GM23338 (cell line): ENCODE measurements at places on chromosomes 2 and 18.

- no peak for DNase-seq
Observed at GRCh38 chr18:59068276-59069071, 71.2 kb upstream of the SEC11C start.

GRCh38 chr2:134348239-134348638, 94.4 kb downstream of the MGAT5 start:
- no peak for DNase-seq

GRCh38 chr2:60226943-60227342, 326.5 kb downstream of the BCL11A start:
- DNase-seq = no peak

DNA sequence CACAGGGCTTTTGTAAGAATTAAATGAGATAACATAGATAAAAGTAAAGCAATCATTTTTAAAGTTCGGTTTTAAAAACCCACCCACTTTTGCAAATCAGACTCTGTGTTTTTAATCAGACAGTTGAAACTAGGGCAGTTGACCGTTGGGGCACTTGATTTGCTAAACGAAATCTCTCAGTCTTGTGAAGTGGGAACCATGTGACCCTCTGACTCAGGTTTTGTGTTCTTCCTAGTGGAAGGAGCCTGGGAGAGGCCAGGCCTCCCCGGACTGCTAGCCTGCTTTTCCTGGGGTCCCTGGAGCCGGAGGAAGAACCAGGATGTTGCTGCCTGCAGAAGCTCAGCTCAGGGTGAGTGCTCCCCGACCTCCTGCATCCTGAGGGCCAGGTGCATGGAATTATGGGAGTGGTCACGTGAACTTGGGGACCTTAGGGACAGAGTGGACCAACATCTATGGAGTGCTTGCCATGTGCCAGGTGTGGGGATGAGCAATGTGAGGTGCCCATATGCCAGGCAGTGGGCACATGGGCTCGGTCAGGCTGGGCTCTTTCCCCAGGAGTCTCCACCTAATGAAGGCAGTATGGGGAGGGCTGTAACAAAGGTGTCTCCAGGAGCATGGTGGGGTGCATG, 3.9 kb downstream of the C2orf72 start:
- DNase-seq = no peak

GRCh38 chr2:175175896-175176295, 5.6 kb downstream of the ATP5MC3 start:
- DNase-seq = no peak

DNA sequence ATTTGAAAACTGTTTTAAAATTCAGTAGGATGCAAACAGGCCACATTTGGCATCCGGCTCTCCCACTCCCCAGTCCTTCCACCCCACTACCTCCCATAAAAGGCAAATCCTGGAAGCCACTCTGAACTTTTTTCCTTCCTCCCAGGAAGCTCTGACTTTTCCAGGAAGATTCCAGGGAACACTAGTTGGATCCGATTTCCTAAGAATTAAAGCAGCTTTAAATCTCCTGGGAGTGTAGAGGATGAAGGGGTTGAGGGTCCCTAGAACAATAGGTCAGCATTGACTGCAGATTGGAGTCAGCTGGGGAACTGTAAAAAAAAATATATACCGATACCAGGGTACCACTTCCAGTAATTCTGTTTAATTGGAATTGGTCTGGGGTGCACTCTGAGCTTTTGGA, 76.9 kb downstream of the CRIM1 start:
- DNase-seq = no peak

- DNase-seq = no peak
Observed at GRCh38 chr2:26177122-26177521, 4.2 kb downstream of the GAREM2 start.

GRCh38 chr2:74779587-74780135, 54.3 kb upstream of the HK2 start:
- no peak for DNase-seq

- no peak for DNase-seq
Observed at GRCh38 chr2:239943991-239944631, 81.0 kb downstream of the NDUFA10 start.

- no peak for DNase-seq
Observed at GRCh38 chr2:100178864-100179263, 36.5 kb upstream of the AFF3 start.

GRCh38 chr2:36633470-36634092, 35.6 kb upstream of the FEZ2 start:
- DNase-seq = no peak

DNA sequence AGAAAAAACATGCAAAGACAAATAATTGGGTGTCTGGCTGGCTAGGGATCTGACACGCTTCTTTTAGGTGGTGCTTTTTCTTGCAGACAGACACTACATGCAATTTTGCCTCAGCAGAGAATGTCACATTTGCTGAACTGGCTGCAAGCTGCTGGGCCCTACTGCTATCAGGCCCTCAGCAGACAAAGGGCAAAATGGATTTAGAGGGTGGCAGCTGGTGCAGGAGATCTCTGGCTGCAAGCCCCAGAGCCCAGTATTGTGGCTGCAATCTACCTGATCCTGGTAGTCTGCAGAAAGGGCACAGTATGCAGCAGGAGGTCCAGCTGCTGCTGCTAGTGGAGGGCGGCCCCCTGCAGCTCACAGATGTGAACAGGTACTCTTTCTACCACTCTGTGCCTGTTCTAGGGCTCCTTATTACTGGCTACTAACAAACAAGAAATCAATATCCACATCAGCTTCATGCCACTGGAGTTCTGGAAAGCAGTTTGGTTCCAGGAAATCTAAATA, 796.7 kb upstream of the CELF4 start:
- peak; percentile 9 for DNase-seq

GRCh38 chr2:88181511-88181910, 11.4 kb downstream of the THNSL2 start:
- no peak for DNase-seq

DNA sequence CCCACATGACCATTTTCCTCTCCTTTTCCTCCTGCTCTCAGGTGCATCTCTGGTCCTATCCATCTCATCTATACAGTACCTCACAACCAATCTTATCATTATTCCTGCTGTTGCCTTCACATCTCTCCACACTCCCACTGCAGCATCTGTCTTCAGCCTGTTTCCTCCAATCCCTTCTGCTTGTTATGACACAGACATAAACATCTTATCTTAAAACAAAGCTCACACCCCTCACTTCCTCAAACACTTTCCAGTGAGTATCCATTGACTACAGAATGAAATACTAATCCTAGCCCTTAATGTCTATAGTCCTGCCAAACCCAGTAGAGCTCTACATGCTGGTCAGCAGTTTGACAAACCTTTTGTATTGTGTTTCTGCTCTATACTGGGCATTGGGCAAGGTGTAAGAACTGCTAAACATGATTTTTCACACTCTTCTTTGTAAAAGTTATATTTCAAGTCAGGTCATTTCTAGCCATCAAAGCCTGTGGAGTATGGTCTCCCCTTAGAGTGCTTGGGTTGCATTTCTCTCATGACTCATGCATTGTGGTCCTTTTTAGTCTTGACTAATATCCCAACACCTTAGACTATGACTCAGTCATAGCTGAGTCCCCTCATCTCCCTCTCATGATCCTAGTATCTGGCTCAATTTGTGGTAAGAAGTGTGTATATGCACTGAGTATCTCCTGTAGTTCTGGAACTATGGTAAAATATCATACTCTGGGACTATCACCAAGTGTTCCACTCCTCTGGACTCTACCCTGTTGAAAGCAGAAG, 187.0 kb downstream of the CYRIA start:
- no peak for DNase-seq

GRCh38 chr2:64192664-64193105, 48.5 kb upstream of the PELI1 start:
- no peak for DNase-seq

DNA sequence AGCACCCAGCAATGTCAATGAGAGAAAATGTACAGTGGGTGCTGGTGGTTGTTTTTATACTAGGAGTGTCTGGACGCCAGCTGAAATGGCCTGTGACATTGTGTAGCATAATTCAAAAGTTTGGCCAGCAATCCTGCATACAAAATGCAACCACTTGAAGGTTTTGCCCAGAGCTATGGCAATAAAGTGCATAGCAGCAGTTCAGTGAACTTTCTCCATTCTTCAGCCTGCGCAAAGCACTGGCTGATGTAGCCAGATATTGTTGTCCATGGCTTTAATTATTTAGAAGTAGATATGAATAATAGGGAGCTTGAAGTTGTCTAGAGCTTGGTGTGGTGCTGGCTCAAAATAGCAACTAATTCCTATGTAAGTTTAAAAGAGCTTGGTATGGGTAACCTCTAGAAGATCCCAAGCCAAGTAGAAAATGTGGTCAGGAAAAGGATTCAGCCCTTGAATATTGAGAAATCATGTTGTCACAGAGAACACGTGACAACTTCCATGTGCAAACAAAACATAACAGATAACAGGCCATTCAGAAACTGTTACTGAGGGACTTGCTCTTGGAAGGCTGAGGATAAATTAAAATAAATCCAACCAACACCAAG, 33.3 kb upstream of the PGAP1 start:
- no peak for DNase-seq

DNA sequence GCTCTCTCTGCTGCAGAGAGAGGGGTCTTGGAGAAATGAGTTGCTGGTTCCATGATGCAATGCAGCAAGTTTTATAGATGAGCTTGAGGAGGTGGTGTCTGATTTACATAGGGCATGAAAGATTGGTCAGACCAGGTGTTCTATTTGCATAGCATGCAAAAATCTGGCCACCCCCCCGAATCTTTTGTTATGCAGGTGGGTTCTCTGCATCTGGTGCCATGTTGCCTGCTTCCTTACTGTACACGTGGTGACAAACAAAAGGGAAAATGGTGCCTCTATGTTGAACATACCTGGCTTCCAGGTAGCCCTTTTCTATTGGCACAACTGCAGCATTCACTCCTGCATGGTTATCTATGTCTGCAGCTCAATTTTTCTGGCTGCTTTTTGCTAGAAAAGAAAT, 169.4 kb downstream of the GALNT1 start:
- peak; percentile 7 for DNase-seq

GRCh38 chr2:231469583-231469950, 5.3 kb upstream of the NCL start:
- no peak for DNase-seq

DNA sequence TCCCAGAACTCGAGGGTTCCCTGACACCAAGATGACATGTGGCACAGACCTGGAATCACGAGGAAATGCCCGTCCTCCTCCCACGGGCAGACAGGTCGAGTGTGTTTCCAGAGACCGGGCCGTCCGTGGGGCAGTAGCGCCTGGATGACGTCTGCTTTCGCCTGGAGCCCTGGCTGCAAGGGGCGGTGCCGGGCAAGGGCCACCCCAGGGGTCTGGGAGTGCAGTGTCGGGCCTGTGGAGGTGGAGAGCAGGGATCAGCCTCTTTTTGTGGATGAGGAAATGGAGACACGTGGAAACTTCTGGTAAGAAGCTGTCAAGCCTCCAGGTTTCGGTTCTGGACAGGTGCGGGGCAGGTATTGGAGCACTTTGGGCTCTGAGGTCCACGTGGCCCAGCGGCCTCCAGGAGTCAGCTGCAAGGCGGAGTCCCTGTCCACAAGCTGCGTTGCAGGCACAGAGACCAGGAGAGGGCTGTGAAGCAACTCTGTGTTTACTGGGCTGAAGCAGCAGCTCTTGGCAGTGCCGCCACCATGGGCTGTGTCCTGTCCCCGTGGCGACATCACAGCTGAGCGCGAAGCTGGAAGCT, 25.6 kb downstream of the NFATC1 start:
- no peak for DNase-seq

GRCh38 chr2:144983107-144983506, 463.2 kb upstream of the ZEB2 start:
- DNase-seq = no peak

DNA sequence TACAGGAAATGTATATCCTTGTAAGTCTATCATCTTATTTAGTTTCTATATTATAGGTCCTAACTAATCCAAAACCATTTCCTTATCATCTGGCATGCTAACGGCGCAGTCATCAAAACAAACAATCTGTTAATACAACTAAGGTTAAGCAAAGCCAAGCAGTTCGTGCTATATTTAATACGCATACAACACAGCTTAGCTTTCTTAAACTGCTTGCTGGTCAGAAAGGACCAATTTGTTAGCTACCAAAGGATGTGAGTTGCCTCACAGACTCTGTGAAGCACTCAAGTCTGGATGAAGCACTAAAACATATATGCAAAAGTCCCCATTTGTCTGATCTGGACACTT, 67.0 kb downstream of the ZEB2 start:
- DNase-seq = no peak

GRCh38 chr2:43269706-43270105, 43.3 kb upstream of the ZFP36L2 start:
- no peak for DNase-seq

- DNase-seq = no peak
Observed at GRCh38 chr2:235849489-235849888, 318.7 kb downstream of the GBX2 start.

DNA sequence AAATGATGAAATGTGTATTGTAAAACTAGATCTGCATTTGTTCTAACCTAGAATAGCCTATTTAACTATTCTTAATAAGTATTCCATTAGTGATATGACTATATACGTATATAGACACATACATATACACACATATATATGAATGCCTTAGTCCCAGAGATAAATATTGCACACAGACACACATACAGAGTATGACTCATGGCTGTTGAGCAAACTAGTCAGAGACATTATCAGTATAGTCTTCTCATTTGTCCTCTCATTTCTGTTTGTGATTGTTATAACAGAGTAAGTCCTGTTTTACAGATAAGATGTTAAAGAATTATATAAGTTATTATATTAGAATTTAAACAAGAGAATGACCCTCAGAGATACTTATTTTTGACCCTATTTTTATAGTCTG, 202.5 kb downstream of the CCDC102B start:
- DNase-seq = no peak

- no peak for DNase-seq
Observed at GRCh38 chr2:37563375-37564015, 107.9 kb downstream of the CDC42EP3 start.

DNA sequence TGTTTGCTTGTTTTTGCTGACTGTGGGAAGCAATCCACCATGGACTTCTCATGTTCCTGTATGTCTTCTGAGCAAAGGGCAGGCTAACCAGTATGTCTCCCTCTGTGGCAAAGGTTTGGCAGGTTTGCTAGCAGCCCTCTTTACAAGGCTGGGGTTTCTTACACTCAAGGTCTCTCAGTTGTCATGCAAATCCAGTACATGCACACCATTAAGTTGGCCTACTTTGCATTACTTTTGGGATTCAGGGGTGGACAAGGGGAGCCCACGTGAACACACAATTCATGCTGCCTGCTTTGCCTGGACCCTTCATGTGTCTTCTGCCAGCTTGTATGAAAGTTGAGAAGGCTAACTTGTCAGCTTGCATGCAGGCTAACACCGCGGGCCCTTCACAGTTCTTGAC, 134.9 kb downstream of the LRRTM4 start:
- DNase-seq = peak; percentile 66

GRCh38 chr2:152564754-152565551, 152.3 kb downstream of the PRPF40A start:
- no peak for DNase-seq

- no peak for DNase-seq
Observed at GRCh38 chr2:36881816-36882215, 84.5 kb downstream of the STRN start.

GRCh38 chr2:46849046-46849715, 66.4 kb downstream of the MCFD2 start:
- DNase-seq = no peak

GRCh38 chr2:163800951-163801381, 65.2 kb upstream of the FIGN start:
- DNase-seq = no peak

GRCh38 chr2:240356700-240357640, 78.5 kb upstream of the GPC1 start:
- DNase-seq = no peak
